ENCODE measurements at places on chromosomes 6 and 20.

DNA sequence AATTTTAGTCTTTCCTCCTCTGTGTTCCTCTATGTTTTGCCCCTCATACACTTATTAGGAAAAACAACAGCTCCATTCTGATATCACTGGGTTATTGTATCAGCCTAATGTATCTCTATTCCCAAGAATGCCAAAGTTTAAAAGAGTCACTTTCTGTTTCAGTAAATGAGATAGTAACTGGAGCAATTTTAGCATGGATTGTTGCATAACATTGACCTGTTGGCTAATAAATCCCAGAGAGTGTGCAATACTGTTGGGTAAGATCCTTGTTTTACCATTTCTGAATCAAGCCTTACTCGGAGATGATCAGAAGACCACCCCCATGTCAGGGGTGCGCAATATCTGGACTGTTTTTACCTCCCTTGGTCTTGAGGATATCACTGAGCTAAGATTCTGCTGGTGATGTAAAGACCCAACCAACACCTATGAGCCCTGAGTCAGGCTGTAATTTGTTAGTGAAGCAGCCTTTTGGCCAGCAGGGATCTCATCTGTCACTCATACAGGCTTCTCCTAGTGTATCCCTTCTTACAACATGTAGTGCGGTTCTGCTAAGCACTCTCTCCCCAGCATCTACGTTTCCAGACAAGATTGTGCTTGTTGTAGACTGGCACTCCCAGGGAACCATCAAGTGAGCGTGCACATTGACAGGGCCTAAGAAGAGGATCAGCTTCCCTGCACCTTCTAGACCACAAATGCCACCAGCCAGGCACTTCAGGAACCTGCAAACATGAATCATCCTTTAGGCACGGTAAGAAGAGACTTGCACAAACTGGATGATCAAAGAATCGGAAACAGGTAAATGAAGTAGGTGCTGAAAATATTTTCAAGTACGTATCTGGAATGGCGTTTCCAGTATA is 11.5 kb upstream of the IPCEF1 start:
- no peak for DNase-seq

DNA sequence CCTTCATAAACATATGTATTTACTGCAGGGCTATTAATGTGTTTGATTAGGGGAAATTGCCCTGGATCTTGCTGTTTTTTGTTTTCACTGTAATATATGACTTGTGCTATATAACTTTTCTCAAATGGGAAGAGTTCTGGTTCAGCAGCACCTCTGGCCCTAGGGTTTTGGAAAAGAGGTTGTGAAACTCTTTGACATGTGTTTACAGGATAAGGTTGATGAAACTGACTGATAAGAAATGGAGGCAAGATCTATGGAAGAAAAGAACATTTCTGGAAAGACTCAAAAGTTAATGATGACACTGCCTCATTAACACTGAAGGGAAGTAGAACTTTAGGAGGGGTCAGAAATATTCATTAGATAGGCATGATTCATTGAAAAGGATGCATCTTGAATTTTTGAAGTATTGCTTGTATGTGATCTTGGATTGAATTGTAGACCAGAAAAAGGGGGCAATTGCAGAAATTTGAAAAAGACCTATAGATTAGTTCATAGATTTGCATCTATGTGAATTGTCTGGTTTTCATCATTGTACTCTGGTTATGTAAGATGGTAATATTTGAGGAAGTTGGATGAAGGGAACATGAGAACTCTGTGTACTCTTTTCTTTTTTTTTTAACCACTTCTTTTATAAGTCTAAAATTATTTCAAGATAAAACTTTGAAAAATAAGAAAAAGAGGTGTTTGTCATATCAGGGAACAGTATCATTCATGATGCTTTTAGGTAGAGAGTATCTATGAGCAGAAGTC is 54.0 kb downstream of the UTRN start:
- DNase-seq = no peak

DNA sequence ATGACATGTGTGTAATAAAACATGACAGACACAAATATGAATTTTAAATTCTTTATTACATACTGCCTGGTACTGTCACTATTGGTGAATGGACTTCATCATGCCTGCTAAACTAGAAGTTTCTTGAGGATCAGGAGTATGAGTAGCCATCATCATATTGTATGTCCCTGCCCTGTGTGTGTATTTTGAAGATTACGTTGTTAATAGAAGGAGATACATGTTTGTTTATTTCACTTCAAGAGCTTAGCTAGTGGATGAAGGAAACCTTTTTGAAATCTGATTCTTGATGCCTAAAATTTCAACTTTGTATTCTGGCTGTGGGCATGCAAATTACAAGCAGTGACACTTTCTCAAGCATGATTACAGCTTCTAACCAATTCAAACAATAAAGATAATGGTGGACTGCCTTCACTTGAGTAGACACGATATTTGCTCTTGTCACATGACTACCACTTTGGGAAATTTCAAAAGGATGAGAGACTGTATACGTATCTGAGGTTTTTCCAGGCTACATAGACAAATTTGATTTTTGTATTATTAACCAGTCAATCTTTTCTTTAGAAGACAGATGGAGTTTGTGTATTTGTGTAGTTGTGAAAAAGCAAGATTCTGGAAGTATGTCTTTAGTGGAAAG is 3.5 kb downstream of the TBPL1 start:
- DNase-seq = peak; percentile 59

- DNase-seq = no peak
These were observed 10.1 kb upstream of the BAG2 start for GRCh38 chr6:57162028-57162427.

- DNase-seq = no peak
These were observed 35.0 kb downstream of the FOXF2 start for GRCh38 chr6:1424306-1424927.

- DNase-seq = no peak
These were observed 6.5 kb downstream of the HELZ2 start for GRCh38 chr20:63567386-63568169.

- no peak for DNase-seq
These were observed 9.6 kb downstream of the DYNLRB1 start for GRCh38 chr20:34525709-34526416.

DNA sequence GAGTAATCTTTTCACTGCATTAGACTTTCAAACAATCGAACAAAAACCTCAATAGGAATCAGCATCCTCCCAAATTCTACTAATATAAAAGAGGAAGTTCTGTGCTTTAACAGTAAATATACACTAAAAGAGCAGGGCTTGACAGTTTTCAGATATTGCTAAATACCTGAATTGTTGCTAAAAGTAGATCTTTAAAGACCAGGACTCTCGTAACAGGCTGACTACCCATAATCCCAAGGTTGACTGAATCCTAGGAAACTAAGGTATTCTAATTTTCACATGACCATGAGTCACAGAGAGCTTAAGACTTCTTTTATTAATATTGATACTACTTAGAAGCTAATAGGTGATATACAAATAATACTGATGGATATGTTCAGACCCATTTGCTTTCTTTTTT is 10.1 kb downstream of the CD164 start:
- no peak for DNase-seq

DNA sequence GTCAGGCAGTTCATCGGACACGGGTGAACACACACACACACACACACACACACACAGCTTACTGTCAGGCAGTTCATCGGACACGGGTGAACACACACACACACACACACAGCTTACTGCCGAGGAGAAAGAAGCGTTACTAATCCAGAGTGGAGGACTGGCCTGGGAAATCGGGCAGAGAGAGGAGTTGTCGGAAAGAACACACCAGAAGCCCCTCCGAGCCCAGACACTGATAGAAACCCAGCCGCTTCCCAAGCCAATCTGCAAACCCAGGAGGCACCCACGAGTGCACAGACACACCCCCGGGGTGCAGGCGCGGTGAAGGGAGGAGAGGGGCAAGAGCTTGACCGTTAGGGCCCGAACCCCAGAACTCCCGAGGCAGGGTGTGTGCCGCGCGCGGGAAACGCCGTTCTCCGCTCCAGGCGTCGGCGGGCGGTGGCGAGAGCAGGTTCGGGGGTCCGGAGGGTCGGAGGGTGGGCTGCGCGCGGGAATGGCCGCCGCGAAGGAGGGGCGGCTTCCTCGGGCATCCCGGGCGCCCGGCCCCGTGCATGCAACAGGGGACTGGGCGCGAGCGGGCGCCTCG is 636 bp downstream of the ELOVL2 start:
- DNase-seq = no peak

DNA sequence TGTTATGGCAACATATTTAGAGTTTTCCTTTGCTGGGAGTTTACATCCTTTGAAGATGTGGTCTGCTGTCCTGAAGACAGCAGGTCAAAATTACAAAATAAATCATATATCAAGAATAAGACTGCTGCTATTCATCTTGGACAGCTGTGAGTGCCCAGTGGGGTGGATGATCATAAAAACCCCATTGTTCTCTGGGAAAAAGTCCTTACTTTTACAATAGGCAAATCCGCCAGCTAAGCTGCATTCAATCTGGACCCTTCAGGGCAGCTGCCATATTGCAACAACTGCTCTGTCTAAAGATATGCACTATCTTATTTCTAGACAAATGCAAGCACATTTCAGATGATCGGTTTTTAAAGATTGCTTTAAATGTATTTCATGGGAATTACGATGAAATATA is 19.4 kb downstream of the CASS4 start:
- no peak for DNase-seq

DNA sequence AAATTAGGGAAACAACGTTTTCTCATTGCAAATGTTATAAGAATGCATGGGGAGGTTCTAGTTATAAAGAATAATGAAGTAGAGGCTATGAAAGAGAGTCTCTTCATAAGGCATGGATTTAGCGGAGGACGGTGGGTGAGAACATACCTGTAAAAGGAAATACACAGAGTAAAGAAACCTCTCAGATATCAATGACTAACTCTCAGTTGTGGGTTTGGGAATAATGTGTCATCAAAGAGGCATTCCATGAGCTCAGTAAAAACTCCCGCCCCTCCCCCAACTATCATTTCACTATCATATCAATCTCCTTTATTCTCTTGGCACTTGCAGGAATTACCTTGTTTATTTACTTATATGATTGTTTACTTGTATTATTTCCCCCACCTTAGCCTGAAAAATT is 695.4 kb downstream of the PTPRT start:
- DNase-seq = no peak

- DNase-seq = no peak
These were observed 16.8 kb downstream of the FOXC1 start for GRCh38 chr6:1626481-1626880.

DNA sequence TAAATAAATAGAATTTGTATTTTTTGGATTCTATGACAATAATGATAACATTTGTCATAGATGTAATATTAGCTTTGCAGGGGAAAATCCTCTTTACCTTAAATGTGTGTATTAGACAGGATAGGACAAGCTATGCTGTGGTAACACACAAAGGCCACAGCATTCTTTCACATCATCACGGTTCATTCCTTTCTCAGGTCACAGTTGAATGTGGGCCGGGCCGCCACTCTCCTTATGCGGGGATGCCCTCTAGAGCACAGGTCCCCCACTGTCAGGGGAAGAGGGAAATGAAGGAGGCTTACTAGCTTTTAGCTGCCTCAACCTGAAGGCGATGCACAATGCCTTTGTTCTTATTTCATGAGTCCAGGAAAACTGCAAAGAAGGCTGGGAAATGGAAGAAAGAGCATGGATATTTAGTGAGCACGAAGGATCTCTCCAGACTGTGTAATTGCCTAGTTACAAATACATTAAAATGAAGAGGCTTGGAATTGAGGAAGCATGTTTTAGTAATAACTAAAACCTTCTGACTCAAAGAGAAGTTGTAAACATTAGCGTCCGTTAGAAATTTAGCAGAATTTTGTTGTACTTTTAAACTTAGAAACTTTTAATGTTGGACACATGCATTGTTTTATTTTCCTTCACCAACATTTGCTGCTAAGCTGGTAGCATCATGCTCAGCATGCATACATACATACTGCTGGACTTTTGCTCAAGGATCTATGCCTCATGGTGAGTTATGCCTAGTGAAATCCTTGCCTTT is 248.9 kb upstream of the FOXQ1 start:
- no peak for DNase-seq

GRCh38 chr20:48758206-48758820 is 69.5 kb downstream of the PREX1 start:
- DNase-seq = no peak

GRCh38 chr6:38750968-38751615 is 36.0 kb downstream of the DNAH8 start:
- DNase-seq = no peak

GRCh38 chr6:43426928-43427405 is 374 bp upstream of the ABCC10 start:
- DNase-seq = no peak

DNA sequence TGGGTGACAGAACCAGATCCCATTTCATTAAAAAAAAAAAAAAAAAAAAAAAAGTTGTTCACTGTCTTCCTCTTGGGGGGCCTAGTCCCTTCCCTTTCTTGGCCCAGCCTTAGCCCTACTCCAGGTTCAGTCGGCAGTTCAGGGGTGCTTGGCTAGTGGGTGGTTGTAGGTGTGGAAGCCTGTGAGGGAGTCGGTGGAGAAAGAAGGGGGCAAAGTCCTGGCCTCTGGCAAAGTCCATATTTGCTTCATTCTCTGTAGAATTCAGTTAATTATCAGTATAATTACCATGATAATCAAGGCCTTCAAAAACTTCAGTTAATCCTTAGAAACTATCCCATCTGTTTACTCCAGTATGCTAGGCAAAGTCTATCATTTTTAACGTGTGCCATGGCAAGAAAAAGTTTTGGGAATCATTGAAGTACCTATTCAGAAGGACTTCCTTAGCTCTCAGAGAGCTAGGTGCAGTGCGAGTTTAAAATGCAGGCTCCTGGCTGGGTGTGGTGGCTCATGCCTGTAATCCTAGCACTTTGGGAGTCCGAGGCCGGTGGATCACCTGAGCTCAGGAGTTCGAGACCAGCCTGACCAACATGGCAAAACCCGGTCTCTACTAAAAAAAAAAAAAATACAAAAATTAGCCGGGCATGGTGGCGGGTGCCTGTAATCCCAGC is 205.7 kb upstream of the ARG1 start:
- DNase-seq = no peak

Measured in hematopoietic multipotent progenitor cell treated with erythropoietin and hydrocortisone succinate and interleukin-3 and kit ligand, for 17 days (in vitro differentiated cells).